ENCODE measurements at places on chromosomes 1 and 21.

GRCh38 chr1:157181790-157182189 is 43.6 kb upstream of the ETV3 start:
- DNase-seq, result no peak

- peak; percentile 90 for DNase-seq
These were observed 69.8 kb upstream of the DIRAS3 start for GRCh38 chr1:68120136-68120791.

DNA sequence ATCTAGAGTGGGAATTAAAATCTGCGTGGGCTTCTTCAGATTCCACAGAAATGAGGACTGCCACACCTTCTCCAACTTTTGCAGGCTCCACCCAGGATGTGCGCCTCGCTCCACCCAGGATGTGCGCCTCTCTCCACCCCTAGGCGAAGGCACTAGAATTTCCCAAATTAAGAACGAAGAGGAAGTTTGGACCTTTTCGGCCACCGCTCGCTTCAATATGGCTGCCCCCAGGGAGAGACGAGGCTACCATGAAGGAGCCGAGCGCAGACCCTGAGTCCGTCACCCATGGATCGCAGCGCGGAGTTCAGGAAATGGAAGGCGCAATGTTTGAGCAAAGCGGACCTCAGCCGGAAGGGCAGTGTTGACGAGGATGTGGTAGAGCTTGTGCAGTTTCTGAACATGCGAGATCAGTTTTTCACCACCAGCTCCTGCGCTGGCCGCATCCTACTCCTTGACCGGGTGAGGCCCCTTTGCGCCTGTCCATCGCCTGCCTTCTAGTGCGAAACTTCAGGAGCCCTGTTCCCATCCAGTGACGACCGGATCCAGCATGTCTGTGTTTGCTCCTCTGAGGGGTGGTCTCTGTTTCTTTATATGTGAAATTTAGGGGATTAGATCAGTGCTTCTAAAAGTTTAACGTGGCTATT is at the start of the genes CRYZ and TYW3:
Gene CRYZ, minus strand, starts transcription at position 91 of the 644 bp plus-strand sequence. CDS start 8,229 bp downstream, outside the sequence.
Gene TYW3, plus strand, starts transcription at position 193 of the 644 bp plus-strand sequence. Its CDS starts 93 bp downstream, at position 286.
- DNase-seq, result peak; percentile 96

GRCh38 chr1:99727575-99728185 is 38.8 kb downstream of the FRRS1 start:
- peak; percentile 80 for DNase-seq

GRCh38 chr1:60052601-60053000 is 21.0 kb downstream of the C1orf87 start:
- no peak for DNase-seq

DNA sequence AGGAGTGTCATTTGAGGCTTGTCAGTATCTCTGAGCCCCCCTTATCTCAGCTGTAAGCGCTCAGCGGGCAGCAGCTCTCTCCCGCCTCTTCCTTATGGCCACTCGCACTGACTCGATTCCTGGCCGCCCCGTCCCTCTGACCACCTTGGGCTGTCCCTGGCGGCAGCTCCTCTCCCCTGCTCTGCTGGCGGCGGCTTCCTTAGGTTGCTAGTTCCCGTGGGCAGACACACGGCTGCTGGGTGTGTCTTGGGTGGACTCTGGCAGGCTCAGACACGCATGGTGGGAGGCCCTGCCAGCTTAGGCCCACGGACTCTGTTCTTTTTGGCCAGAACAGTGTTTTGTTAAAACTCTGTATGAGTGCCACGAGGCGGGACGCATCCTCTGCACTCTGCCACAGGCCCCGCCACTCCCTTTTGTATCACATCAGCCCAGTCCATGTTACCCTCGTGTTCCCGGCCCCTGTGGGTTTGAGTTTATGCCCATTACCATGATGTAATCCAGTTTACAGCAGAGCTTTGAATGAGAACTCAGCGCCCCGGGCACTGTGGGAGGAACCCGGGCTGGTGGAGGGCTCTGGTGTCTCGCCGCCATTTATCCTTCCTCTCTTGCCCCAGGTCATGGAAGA is 45.9 kb downstream of the COQ8A start:
- DNase-seq, result no peak

GRCh38 chr1:2019172-2019543 is at the start of gene GABRD:
Gene GABRD (plus strand): TSS chr1:2019345. CDS start chr1:2019424, 79 bp downstream.
- no peak for DNase-seq

DNA sequence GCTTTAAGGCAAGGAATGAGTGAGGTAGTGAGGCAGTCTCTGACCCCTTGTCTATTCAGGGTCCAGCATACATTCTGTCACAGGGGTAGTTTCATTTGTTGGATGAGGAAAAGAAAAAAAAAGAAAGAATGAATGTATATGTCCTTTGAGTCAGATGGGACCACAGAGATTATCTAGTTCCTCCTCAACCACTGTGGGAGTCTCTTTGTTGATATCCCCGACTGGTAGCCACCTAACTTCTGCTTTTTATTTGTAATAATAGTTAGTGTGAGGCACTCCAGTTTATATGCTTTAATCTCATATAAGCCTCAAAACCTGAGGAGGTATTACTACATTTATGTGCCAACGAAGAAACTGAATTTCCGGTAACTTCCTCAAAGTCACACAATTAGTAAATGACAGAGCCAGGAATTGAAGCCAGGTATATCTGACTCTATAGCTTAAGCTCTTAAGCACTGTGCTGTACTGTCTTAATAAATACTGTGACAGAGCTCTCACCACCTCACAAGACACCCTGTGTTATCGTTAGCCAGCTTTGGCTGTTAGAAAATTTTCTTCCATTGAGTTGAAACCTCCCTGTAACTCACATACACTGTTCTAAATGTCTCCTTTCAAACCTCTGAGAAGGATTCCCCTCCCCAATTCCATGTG is 82.2 kb downstream of the MDM4 start:
- no peak for DNase-seq
